ENCODE measurements at places on chromosomes 2 and 18.

GRCh38 chr2:60652832-60653340, 99.4 kb upstream of the BCL11A start:
- H3K4me1 ChIP-seq, result peaks cover 12% of the 10 kb centered on the region
- H3K27ac ChIP-seq, result no peak overlapping the region
- no peak overlapping the region for H3K4me3 ChIP-seq
- no peak for DNase-seq
- H3K27me3 ChIP-seq, result no peaks in the 10 kb centered on the region
- no peaks in the 10 kb centered on the region for H3K36me3 ChIP-seq

- peaks cover 9% of the 10 kb centered on the region for H3K4me1 ChIP-seq
- H3K36me3 ChIP-seq, result no peaks in the 10 kb centered on the region
- no peak overlapping the region for H3K4me3 ChIP-seq
Observed at GRCh38 chr2:10084223-10084865, 4.1 kb upstream of the CYS1 start.

DNA sequence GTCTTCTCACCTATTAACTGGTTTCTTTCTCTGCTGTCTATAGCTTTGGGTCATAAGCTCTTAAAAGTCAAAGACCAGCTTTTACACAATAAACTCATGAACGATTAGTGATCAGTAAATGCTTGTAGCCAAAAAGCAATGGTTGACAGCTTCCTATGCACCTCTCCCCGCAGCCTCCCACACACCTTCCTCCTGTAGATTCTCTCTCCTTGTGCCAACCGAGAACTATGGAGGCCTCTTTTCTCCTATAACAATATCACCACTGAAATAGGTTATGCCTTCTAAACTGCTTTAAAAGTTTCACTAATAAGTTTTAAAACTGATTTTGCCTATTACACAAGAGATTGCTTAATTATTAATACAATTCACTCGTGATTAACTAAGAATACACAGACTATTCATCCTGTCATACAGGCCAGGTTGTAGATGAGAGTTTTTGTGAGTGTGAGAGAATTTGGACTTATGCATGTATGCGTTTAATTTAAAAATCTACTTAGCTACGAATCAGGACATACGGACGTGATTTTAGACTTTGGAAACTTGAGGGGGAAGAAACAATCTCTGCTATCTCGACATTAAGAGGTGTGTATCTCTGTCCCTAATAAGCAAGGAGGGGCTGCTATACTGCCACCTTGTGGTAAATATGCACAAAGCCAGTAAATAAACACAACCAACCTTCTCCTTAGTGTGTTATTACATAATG, 229.1 kb upstream of the RBBP8 start:
- H3K4me1 ChIP-seq, result no peaks in the 10 kb centered on the region
- H3K27me3 ChIP-seq, result peaks cover 6% of the 10 kb centered on the region
- DNase-seq, result no peak

- no peaks in the 10 kb centered on the region for H3K4me1 ChIP-seq
- no peak for DNase-seq
- H3K4me3 ChIP-seq, result no peak overlapping the region
Observed at GRCh38 chr2:69216535-69217332, 170.3 kb downstream of the GFPT1 start.

DNA sequence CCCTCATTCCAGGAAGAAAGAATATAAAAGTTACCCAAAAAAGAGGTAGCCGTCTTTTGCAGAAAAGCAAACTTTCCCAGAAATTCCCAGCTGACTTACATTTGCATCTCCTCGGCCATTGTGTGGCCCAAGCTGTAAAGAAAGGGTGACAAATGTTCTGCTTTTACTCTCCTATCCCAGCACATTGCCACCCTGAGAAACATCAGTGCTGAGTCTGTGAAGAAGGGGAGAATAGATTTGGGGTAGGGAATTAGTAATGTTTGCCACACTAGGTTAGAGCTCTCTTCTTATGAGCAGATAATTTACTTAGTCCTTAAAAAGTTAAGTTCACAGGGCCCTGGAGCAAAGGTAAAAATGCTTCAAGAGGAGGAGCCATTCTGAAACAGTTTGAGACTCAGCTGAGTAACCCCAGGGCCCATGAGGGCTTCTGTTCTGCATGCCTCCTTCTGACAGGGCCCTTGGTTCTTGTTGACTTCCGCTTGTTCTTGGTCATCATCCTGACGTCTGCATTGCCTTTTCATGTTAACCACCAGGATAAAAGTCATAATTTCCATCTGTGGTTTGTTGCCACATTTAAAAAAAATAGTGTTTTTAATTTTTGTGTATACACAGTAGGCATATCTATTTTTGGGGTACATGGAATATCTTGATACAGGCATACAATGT, 550.7 kb downstream of the RNF144A start:
- H3K27me3 ChIP-seq, result peaks cover 8% of the 10 kb centered on the region
- DNase-seq, result no peak
- no peak overlapping the region for H3K4me3 ChIP-seq
- H3K4me1 ChIP-seq, result no peaks in the 10 kb centered on the region
- H3K36me3 ChIP-seq, result no peaks in the 10 kb centered on the region
- no peak overlapping the region for H3K27ac ChIP-seq

DNA sequence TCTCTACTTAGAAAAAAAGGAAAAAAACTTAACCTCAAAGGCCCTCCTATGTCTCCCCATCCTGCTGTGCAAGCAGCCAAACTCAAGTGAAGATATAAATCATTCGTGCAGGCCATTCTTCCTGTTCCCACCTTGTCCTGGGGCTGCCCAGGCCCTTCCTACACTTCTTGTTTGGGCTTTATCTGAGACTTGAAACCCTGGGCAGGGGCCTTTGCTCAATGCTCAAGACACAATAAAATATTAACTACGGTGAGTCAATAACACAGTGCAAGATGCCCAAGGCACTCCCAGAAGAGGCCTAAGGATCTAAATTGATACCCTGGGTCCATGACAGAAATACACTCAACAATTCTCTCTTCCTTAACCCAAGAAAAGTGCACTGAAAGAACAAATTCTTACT, 67.6 kb downstream of the TBC1D8 start:
- no peaks in the 10 kb centered on the region for H3K36me3 ChIP-seq
- no peak overlapping the region for H3K4me3 ChIP-seq
- H3K27ac ChIP-seq, result no peak overlapping the region
- H3K4me1 ChIP-seq, result no peaks in the 10 kb centered on the region

GRCh38 chr2:72949642-72950041, 32.3 kb downstream of the EMX1 start:
- H3K27ac ChIP-seq, result no peak overlapping the region
- no peaks in the 10 kb centered on the region for H3K27me3 ChIP-seq
- no peak overlapping the region for H3K4me3 ChIP-seq
- no peak for DNase-seq
- no peaks in the 10 kb centered on the region for H3K36me3 ChIP-seq

- H3K4me3 ChIP-seq, result no peak overlapping the region
- peaks cover 43% of the 10 kb centered on the region for H3K4me1 ChIP-seq
- H3K27ac ChIP-seq, result no peak overlapping the region
- no peaks in the 10 kb centered on the region for H3K27me3 ChIP-seq
- H3K36me3 ChIP-seq, result peaks cover 6% of the 10 kb centered on the region
Observed at GRCh38 chr18:51169731-51170130, 27.8 kb downstream of the MEX3C start.

DNA sequence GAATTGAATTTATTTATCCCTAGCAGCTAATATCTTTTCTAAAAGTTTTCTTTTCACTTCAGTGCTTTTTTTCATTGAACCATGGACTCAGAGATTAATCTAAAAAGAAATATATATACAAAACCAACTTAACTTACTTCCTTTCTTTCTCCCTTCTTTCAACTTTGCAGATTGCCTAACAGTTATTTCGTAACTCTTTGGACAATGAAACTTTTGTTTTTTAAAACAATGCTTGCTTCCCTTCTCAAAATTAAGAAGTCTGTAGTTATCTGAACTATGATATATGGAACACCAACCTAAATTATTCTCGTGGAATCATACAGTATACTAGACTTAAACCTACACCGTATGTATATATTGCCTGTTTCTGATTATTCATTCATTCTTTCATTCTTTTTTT, 62.9 kb downstream of the MIB1 start:
- no peak overlapping the region for H3K27ac ChIP-seq
- no peaks in the 10 kb centered on the region for H3K27me3 ChIP-seq
- no peak overlapping the region for H3K4me3 ChIP-seq

GRCh38 chr2:136582628-136583205, 182.6 kb upstream of the THSD7B start:
- H3K36me3 ChIP-seq, result no peaks in the 10 kb centered on the region
- no peak overlapping the region for H3K27ac ChIP-seq
- no peak overlapping the region for H3K4me3 ChIP-seq
- H3K27me3 ChIP-seq, result peaks cover 10% of the 10 kb centered on the region
- no peaks in the 10 kb centered on the region for H3K4me1 ChIP-seq

DNA sequence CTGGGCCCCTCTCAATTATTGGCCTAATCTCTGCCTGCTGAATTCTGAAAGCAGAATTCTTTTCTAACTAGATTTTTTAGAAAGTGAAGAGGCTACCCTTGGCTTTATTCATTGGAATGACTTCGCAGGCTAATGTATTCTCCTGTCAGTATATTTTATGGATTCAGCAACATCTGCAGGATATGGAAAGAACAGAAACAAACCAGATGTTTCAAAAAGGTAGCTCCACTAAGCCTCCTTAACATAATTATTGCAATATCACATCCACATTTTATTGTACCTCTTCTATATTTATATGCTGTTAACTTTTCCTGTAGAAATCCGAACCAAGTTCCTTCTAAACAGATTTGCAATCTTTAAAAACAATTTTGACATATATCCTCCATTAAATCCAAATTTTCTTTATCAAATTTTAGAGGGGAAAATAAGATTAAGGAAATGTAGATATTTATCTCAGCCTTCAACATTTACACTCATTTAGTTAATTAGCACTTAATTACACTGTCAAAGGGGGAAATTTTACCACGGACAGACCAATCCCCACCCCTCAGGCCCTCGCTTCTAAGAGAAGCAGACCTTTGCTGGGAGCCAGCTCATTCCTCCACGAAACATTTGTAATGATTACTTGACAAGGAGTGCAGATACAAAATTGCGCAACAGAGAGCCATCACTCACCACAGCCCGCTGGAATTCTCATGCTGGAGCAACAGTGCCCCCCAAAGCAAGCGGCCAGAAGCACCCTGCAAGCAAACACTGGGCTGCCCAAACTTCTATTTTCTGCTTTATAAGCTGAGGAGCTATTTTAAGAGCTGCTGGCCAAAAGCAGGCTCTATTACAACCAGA, 253.4 kb downstream of the ETAA1 start:
- no peaks in the 10 kb centered on the region for H3K4me1 ChIP-seq
- peaks cover 7% of the 10 kb centered on the region for H3K27me3 ChIP-seq
- H3K4me3 ChIP-seq, result no peak overlapping the region
- H3K27ac ChIP-seq, result no peak overlapping the region
- H3K36me3 ChIP-seq, result no peaks in the 10 kb centered on the region

GRCh38 chr18:11289248-11289647, 139.9 kb upstream of the PIEZO2 start:
- H3K27me3 ChIP-seq, result no peaks in the 10 kb centered on the region
- no peak for DNase-seq
- no peak overlapping the region for H3K4me3 ChIP-seq
- no peaks in the 10 kb centered on the region for H3K4me1 ChIP-seq
- no peaks in the 10 kb centered on the region for H3K36me3 ChIP-seq
- no peak overlapping the region for H3K27ac ChIP-seq

DNA sequence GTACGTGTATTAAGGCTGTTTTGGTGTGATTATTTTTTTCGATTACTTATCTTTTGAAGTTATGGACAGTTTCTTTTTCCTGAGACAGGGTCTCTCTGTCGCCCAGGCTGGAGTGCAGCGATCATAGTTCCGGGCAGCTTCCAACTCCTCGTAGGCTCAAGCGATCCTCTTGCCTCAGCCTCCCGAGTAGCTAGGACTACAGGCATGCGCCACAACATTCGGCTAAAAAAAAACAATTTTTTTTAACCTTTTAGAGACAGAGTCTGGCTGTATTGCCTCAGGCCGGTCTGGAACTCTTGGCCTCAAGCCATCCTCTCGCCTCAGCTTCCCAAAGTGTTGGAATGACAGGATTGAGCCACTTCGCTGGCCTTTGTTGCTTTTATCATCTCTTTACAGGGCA, 945 bp downstream of the HAT1 start:
- peaks cover 20% of the 10 kb centered on the region for H3K36me3 ChIP-seq
- H3K4me3 ChIP-seq, result peak overlapping the region; percentile 100
- peak overlapping the region; percentile 99 for H3K27ac ChIP-seq
- peaks cover 33% of the 10 kb centered on the region for H3K4me1 ChIP-seq

DNA sequence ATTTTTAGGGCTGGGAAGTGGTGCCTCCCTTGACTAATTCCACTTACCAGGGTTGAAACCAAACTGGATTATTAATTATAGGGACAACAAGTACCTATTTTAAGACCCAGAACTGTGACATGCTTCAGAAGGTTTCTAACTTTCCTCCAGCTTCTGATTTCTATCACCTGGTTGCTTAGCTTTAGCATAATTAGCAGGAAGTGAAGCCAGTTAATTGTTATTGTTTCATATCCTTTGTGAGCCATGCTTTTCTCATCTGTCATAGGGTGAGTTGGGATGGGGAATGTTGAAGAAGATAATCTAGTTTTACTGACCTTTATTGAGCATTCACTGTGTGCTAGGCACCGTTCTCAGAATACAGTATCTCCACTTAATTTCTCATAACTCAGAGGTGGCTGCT, 3.2 kb downstream of the YPEL5 start:
- peaks cover 52% of the 10 kb centered on the region for H3K36me3 ChIP-seq
- peaks cover 62% of the 10 kb centered on the region for H3K4me1 ChIP-seq
- peak overlapping the region; percentile 58 for H3K4me3 ChIP-seq
- DNase-seq, result no peak
- peak overlapping the region; percentile 76 for H3K27ac ChIP-seq

DNA sequence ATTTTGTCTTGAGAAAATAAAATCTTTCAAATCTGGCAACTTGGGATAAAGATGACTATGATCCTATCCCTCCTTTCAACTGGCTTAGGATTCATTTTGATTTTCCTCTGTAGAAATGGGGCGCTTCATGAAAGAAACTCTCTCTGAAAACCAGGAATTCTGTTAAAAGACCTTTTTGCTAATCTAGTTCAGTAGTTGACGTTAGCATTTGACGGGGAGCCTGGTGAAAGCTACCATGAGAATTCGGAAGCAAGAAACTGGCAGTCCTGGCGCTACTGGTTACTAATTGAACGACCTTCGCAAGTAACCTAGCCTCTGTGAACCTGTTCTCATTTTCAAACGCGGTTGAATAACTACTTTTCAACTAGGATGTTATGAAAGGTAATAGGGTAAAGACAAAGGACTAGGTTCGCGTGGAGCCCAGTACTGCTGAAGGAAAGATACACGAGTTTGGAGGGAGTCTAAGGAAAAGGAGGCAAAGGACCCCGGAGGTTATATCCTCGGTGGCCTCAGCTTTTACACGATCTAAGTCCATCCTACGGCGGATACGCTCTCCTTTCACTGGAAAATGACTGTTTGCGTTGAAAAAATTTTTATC, 604 bp upstream of the STK11IP start:
- H3K36me3 ChIP-seq, result peaks cover 26% of the 10 kb centered on the region
- DNase-seq, result no peak
- peaks cover 15% of the 10 kb centered on the region for H3K27me3 ChIP-seq
- H3K4me3 ChIP-seq, result peak overlapping the region; percentile 96

GRCh38 chr2:101779656-101780055, 82.1 kb downstream of the MAP4K4 start:
- no peak for DNase-seq
- peak overlapping the region; percentile 68 for H3K27ac ChIP-seq
- peaks cover 2% of the 10 kb centered on the region for H3K36me3 ChIP-seq
- H3K4me1 ChIP-seq, result peaks cover 94% of the 10 kb centered on the region
- no peaks in the 10 kb centered on the region for H3K27me3 ChIP-seq
